ENCODE measurements at places on chromosomes 2 and 18. TPM values are rescaled to one million over a fixed set of nuclear protein-coding genes. Genes with fewer than 3 reads are reported as not detected.
A peak's percentile ranks its signal among the peaks of the same experiment; 100 is the strongest.

The TRIB2 gene
- total RNA-seq = 39.7 TPM

The ATG9A gene
- total RNA-seq = 58.9 TPM

The COL6A3 gene
- total RNA-seq = 598 TPM

The SLC11A1 gene
- 98.2 TPM for total RNA-seq

The QPCT gene
- 16.6 TPM for total RNA-seq

The RIOK3 gene
- 55.3 TPM for total RNA-seq

The ASXL3 gene
- 3.1 TPM for total RNA-seq

The INHA gene
- 0.44 TPM for total RNA-seq

The FAM228A gene
- total RNA-seq = 0.41 TPM

The TGOLN2 gene
- total RNA-seq = 122 TPM

The LHCGR gene
- total RNA-seq = not detected

The GAREM1 gene
- 10.9 TPM for total RNA-seq

The SMYD1 gene
- 0.06 TPM for total RNA-seq

The EGR4 gene
- not detected for total RNA-seq

The TEKT4 gene
- not detected for total RNA-seq

The GALNT3 gene
- 36.3 TPM for total RNA-seq

The KCNS3 gene
- total RNA-seq = 23.0 TPM

- no peak for DNase-seq
These were observed 84.9 kb downstream of the DGKD start for GRCh38 chr2:233439191-233439590.

DNA sequence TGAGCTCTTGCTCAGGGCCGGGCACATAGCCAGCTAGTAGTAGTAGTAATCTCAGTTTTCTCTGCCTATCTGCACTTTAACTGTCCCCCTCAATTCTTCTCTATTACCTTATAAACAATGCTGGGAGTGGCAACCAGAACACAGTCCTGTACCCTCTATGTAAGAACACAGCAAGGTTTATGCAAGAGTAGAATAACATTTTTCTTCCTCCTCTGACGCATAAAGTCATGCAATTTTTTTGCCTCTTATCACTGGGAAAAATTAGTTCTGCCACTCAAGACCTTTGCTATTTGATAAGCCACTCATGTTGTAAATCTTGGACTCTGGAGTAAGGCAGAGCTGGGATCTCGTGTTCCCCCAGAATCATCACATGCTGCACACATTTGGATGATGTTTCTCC is 200.7 kb upstream of the SOX11 start:
- no peak for DNase-seq

DNA sequence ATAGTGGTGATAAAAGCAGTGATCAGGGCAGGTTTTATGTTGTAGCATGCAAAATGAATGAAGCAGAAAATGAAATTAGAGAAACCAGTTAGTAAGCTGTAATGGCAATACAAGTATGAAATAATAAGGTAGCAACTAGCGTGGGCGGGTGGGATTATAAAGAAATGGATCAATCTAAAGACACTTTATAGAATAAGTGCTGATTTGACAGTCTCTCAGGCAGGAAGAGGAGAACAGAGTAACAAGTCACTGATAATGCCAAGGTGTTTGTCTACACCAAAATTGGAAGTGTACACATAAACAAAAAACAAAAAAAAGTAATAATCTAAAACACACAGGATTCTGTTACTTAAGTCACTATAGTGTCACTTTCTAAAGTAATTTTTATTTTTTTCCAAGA is 51.0 kb upstream of the PCBP1 start:
- no peak for DNase-seq

DNA sequence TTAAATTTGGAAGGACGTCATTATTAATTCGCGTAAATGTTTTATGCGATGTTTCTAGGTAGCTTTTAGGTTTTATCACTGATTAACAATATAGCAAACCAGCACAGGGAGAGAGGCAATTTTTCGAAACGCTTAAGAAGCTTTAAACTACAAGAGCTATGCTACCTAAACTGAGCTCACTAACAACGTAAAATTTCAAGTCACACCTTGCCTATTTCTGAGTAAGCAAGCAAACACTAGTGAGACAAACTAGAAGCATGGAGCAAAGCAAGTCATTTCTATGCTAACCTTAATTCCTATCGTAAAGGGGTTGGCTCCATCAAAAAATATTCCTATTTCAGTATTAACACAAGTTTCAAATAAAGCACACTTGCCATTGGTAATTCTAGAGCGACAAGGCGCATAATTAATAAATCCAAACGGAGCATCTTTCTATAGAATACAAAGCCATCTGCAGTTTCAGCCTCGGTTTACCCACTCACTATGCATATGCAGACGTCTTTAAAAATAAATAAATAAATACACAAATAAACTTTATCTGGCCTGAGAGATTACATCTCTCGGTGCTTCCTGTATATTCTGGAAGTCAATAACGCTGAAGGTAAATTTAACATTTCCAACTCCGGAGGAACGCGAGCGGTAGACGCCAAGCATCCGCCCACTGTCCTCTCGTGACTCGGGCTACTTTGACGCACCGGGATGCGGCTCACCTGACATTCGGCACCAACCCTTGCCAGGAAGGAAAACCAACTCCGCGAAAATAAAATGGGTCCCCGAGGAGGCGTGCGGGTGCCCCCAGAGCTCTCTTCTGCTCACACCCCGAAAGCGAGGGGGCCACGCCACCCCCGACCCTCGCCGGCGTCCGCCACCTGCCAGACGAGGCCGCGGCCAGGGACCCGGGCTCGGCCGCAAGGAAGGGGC is 947 bp downstream of the ITSN2 start:
- DNase-seq = no peak

- DNase-seq = no peak
These were observed 104.6 kb upstream of the COL3A1 start for GRCh38 chr2:188869550-188869949.

DNA sequence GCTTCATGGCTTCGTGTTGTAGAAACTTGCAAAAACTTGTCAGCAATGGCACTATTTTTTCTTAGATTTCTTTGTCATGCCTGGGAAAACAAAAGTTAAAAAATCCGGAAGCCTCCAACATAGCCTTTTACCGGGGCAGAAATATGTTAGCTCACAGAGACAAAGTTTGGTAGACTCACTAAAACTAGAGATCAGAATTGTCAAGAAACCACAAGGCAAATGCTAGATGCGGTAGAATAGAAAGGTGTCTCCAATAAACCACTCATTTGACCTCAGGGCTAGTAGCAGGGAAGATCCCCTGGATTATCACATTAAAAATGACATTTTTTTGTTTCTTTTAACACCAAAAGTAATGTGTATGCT is 405 bp downstream of the CASP10 start:
- no peak for DNase-seq

DNA sequence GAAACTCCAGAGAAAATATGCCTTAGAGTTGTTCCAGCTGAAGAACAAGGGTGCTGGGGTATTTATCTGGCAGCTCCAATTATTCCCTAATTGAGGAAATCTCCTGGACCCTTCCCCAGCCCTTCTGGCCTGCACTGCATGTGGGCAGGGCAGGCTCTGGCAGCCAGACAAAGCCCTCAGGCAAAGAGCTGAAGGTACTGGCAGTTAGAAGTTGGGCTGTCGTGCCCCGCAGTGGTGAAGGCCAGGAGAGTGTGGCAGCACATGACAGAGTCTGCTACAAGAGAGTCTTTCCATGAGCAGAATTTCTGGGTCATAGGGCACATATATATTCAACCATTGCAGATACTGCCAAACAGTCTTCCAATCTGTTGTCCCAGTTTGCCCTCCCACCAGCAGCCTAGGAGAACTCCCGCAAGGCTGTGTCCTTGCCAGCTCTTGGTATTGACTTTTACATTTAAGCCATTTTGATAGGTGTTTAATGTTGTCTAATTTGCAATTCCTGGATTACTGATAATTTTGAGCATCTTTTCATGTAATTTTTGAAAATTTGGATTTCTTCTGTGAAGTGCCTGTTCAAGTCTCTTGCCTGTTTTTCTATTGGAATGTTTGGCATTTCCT is 26.6 kb downstream of the ONECUT2 start:
- no peak for DNase-seq

DNA sequence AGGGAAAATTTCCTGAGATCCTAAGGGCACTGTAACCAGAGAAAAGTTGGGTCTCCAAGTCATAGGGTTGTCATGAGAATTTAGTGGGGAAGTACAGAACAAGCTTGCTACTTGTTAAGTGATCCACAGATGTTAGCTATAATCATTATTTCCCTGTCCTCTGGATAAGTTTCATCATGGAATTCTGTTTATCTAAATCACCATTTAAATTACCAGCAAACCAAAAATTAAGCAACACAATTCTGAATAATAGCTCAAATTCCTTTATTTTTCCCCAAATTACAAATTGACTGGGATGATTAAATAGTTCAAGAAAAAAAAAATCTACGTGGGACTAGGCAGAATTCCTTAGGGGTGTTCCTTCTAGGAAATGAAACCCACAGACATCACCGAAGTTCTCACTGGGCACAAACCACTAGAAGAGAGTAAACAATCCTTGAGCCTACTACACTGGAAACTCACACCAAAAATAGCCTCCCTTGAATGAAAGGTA is 159.5 kb downstream of the COL6A3 start:
- DNase-seq = no peak

DNA sequence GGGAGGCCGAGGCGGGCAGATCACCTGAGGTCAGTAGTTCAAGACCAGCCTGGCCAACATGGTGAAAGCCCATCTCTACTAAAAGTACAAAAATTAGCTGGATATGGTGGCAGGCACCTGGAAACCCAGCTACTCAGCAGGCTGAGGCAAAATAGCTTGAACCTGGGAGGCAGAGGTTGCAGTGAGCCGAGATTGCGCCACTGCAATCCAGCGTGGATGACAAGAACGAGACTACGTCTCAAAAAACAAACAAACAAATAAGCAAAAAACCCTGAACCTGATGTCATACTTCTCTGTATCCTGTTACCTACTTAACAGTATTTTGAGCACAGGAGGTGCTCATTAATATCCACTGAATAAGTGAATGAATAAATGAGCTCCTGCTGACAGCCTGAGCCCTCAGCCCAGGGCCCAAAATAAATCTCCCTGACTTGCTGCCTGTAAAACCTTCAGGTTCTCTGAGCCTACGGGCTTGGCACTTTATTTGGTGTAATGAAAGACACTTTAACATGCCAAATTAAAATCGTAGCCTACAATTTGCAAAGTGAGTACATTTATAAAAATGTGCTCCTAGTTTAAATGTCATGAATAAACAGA is 215.1 kb downstream of the ZNF385B start:
- no peak for DNase-seq

DNA sequence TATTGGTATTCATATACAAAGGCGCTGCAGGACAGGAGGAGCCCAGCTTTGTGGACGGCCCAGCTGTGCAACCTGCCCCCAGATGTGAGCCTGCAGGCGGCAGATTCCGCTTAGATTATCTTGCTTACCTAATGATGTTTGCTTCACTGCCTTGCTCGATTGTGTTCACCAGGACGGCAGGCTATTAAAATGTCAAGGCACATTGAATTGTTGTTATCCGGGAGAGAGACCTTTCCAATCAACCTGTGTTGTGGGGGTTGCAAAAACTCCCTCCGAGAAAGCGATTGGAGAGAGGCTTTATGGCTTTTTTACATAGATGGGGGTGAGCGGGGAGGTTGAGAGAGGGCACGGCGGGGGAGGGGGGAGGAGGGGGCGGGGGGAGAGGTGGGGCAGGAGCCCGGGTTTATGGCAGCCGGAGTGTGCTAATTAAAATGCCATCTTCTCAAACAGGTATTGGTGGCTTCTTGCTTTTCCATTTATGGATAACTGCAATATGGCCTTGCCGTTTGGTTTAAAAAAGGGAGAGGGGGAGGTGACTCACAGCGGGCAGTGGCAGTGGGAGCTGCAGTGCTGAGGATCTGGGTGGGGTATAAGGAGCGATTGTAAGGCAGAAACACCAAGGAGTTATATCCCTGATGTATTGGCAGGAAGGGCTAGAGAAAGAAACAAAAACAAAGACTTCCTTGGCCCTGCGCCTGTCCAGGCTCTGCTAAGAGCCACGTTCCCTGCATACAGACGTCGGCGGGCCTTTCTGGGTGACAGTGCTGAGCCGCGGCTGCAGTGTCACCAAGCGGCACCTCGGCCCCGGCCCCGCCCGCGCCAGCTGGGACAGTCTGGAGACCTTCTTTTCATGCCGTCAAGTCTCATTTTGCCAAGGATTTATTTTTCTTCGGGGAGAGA is 97.2 kb downstream of the INSIG2 start:
- peak; percentile 73 for DNase-seq

GRCh38 chr2:176111309-176111663 is 4.2 kb downstream of the HOXD11 start:
- no peak for DNase-seq

DNA sequence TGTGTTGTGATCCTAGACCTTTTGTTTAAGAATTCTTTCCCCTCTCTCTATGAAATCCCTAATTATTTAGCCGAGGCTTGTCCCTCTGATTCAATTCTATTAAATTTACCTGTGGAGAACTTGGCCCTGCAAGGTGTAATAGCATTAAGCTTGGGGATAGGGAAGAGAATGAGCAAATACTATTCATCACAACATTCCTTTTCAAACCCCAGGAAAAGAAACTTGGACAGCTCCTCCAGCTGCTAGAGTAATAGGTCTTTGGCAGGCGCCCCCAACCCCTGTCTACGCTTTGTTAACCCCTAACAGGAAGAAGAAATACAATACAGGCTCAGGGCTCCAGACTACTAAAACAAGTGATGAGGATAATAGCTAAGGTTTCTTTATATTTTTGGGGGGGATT is 957.0 kb downstream of the CPS1 start:
- no peak for DNase-seq

DNA sequence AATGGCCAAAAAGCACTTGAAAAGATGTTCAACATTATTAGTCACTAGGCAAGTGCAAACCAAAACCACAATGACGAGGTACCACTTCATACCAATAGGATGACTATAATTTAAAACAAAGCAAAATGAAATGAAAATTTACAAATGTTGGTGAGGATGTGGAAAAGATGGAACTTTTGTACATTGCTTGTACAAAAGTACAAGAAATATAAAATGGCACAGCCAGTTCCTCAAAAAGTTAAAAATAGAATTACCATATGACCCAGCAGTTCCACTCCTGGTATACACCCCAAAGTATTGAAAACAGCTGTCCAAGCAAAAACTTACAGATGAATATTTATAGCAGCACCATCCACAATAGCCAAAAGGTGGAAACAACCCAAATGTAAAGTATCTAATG is 107.8 kb upstream of the XPO1 start:
- no peak for DNase-seq

GRCh38 chr18:80183273-80184050 is 63.9 kb downstream of the PARD6G start:
- no peak for DNase-seq

GRCh38 chr2:68463287-68463877 is 3.7 kb downstream of the FBXO48 start:
- no peak for DNase-seq

DNA sequence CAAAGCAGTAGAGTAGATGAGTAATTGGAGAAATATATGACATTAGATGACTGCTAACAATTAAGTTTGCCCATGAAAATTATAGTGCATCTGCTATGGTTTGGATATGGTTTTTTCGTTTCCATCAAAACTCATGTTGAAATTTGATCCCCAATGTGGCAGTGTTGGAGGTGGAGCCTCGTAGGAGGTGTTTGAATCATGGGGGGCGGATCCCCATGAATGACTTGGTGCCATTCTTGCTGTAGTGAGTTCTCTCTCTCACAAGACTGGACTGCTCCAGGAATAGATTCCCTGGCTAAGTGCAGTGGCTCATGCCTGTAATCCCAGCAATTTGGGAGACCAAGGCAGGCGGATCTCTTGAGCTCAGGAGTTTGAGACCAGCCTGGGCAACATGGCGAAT is 9.7 kb upstream of the CUL3 start:
- no peak for DNase-seq

- peak; percentile 73 for DNase-seq
These were observed 453 bp upstream of the ANTXR1 start for GRCh38 chr2:69012310-69013141.

- peak; percentile 82 for DNase-seq
These were observed 2.2 kb upstream of the NRP2 start for GRCh38 chr2:205680067-205680466.
